ENCODE measurements at places on chromosomes 6 and 20. TPM values are rescaled to one million over a fixed set of nuclear protein-coding genes. Genes with fewer than 3 reads are reported as not detected.

GRCh38 chr6:160102399-160102798 lies 19.2 kb upstream of the SLC22A1 start:
- peaks cover 6% of the 10 kb centered on the region for H3K4me1 ChIP-seq
- H3K4me3 ChIP-seq = no peak overlapping the region
- H3K27ac ChIP-seq = no peak overlapping the region

DNA sequence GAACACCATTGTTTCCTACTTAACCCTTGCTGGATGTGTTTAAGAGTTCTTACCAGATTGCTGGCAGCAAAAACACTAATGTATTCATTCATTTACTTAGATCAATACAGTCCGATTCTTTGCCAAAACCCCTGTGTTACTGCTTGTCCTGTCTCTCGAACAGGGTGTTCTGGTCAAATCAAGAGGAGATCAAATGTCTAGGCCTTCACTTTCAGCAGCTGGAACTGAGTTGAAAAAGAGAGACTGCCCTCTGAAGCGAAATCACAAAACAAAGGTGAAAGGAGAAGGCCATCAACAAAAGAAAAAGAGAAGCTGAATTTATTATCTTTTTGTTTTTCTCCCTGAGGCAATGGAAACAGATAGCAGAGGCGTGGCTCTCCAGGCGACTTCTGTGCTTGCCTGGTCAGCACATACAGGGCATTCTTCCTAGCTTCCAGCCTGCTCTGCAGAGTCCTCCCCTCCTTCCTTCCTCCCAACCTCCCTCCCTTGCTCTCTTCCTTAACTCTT lies 44.1 kb upstream of the GCM1 start:
- H3K4me3 ChIP-seq = no peak overlapping the region
- no peaks in the 10 kb centered on the region for H3K4me1 ChIP-seq
- no peaks in the 10 kb centered on the region for H3K27me3 ChIP-seq
- DNase-seq = no peak
- H3K36me3 ChIP-seq = no peaks in the 10 kb centered on the region

Gene C20orf144
- not detected for total RNA-seq

DNA sequence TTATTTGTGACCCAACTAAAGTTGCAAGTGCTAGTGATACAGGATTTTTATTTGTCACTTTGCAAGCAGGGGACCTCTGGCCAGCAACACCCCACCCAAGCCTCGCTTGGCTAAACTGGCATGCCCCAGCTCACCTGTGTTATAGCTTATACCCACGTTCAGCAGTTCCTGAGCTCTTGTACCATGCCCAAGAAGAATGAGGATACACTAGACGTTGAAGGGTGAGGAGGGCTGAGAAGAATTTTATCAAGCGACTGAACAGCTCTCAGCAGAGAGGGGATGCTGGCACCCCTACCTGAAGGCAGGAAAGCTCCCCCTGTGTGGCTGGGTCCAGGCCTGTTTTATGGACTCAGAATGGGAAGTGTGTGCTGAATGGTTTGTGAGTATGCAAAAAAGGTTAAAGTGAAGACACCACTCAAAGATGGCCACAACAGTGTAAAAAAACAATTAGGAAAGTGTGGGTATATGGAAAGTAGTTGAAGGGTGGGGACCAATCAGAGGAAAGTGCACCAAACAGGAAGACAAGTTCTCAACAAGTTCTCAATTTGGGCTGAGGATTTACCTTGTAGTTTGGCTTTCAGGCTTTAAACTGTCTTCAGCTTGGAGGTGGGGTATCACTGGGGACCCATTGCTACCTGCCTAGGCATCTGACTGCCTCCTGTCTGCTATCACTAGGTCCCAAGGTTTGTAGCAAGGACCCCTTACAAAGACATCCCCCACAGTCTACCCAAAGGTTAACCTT lies 15.0 kb downstream of the BTN2A1 start:
- H3K27me3 ChIP-seq = no peaks in the 10 kb centered on the region
- DNase-seq = no peak
- H3K4me1 ChIP-seq = peaks cover 11% of the 10 kb centered on the region
- peak overlapping the region; percentile 88 for H3K27ac ChIP-seq

GRCh38 chr6:20564269-20564668 lies 30.0 kb downstream of the CDKAL1 start:
- H3K36me3 ChIP-seq = no peaks in the 10 kb centered on the region
- H3K4me1 ChIP-seq = no peaks in the 10 kb centered on the region
- no peak for DNase-seq
- H3K27ac ChIP-seq = no peak overlapping the region
- no peaks in the 10 kb centered on the region for H3K27me3 ChIP-seq

DNA sequence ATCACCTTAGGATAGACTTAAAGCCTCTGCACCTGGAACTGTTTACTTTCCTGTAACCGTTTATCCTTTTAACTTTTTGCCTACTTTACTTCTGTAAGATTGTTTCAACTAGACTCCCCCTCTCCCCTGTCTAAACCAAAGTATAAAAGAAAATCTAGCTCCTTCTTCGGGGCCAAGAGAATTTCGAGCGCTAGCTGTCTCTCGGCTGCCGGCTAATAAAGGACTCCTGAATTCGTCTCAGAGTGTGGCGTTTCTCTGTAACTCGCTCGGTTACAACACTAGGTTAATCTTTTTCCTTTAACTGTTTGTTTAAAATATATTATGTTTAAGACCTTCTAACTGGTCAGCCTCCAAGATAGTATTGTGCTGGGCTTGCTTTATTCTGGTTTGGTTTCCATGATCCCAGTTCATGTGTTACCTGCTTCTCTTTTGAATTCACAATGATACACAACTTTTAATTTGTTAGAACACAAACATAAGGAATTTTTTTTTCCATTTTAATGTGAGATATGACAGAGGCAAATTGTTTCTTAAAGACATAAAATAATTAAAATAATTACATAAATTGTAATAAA lies 8.7 kb upstream of the NQO2 start:
- peak overlapping the region; percentile 92 for H3K4me3 ChIP-seq
- no peaks in the 10 kb centered on the region for H3K4me1 ChIP-seq
- no peaks in the 10 kb centered on the region for H3K36me3 ChIP-seq

Gene EPPIN
- total RNA-seq = not detected

Gene LPIN3
- total RNA-seq = 9.7 TPM

- no peaks in the 10 kb centered on the region for H3K36me3 ChIP-seq
- peak overlapping the region; percentile 74 for H3K27ac ChIP-seq
- H3K4me3 ChIP-seq = no peak overlapping the region
- no peaks in the 10 kb centered on the region for H3K27me3 ChIP-seq
These were observed 254.4 kb downstream of the NRN1 start for GRCh38 chr6:5752391-5752680.

Gene PTCHD4
- 0.51 TPM for total RNA-seq

GRCh38 chr6:25661129-25661779 lies 9.2 kb downstream of the SCGN start:
- no peaks in the 10 kb centered on the region for H3K4me1 ChIP-seq
- H3K36me3 ChIP-seq = no peaks in the 10 kb centered on the region
- H3K27ac ChIP-seq = no peak overlapping the region
- H3K4me3 ChIP-seq = no peak overlapping the region

DNA sequence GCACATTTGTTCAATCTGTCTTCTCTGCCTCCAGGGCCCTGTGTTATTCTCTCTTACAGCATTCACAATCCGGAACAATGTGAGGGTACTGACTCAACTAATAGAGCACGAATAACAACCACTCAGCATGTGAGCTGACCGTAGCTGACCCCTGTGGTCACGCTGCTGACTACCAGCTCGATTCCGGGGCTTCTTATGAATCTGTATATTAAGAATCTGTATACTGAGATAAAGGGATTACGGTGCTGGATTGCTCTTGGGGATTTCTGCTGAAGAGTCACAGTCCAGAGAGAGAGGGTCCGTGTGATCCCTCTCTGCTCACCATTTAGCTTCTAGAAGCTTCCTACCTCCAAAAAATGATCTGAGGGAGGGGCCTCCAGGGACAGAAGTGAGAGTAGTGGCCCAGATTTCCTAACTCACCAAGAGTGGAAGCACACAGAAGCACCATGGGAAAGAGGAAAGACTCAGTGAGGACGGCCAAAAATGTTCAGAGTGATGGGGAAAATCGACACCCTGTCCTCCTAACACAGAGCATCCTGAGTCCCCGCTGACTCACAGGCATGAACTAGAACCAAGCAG lies 156.2 kb downstream of the THBS2 start:
- no peaks in the 10 kb centered on the region for H3K27me3 ChIP-seq
- no peak for DNase-seq
- no peaks in the 10 kb centered on the region for H3K36me3 ChIP-seq

GRCh38 chr6:135461208-135461607 lies 36.3 kb downstream of the AHI1 start:
- H3K4me1 ChIP-seq = no peaks in the 10 kb centered on the region
- no peak overlapping the region for H3K27ac ChIP-seq
- H3K27me3 ChIP-seq = no peaks in the 10 kb centered on the region
- DNase-seq = no peak
